ENCODE measurements at places on chromosomes 11 and 22.

DNA sequence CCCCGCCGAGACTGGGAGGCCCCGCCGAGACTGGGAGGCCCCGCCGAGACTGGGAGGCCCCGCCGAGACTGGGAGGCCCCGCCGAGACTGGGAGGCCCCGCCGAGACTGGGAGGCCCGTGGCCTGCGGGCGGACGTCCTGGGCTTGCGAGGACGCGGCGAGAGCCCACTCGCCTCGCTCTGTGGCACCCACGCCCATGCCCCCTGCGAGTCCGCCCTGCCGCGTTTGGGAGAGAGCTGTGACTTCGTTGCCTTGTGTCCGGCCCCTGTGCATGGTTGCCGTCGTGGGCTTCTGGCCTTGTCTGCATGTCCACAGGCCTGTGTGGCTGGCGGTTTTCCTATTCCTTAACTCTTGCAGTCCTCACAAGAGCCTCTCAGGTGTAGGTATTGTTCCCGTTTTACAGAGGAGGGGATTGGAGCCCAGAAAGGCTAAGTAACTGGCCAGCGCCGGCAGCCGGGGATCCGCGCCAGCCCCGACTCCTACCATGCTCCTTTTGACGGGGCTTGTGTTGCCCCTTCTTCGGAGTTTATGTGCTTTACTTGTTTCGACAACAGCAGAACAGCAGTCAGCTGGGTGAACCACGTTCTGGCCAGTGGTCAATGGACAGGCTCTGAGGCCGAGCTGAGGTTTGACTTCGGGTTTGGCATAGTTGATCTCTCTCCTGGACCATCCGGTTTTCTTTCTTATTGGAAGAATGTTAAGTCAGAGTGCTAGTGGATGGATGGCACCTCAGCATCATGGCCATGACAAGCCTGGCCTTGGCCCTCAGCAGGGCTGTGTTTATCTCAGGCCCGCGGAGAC lies 741 bp downstream of the PHRF1 start:
- peak; percentile 59 for DNase-seq
- peak overlapping the region; percentile 76 for H3K4me3 ChIP-seq
- no peaks in the 10 kb centered on the region for H3K27me3 ChIP-seq
- no peak overlapping the region for H3K27ac ChIP-seq

- no peaks in the 10 kb centered on the region for H3K27me3 ChIP-seq
- no peak overlapping the region for H3K4me3 ChIP-seq
- peak; percentile 30 for DNase-seq
- H3K4me1 ChIP-seq = no peaks in the 10 kb centered on the region
- no peak overlapping the region for H3K27ac ChIP-seq
Measured at GRCh38 chr11:68798221-68798813, 43.4 kb downstream of the CPT1A start.

DNA sequence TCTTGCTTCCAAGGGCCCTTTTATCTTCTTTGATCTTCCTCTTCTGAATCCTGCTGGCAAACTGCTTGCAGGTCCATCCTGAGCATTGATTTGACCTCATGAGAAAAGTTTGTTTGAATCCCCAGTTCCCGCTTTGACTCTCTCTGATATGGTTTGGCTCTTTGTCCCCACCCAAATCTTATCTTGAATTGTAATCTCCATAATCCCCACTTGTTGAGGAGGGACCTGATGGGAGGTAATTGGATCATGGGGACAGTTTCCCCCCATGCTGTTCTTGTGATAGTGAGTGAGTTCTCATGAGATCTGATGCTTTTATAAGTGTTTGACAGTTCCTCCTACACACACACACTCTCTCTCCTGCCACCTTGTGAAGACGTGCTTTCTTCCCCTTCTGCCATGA lies 126.6 kb upstream of the ARHGAP20 start:
- H3K36me3 ChIP-seq = no peaks in the 10 kb centered on the region
- no peak for DNase-seq
- H3K4me1 ChIP-seq = no peaks in the 10 kb centered on the region
- no peak overlapping the region for H3K4me3 ChIP-seq

- H3K27ac ChIP-seq = peak overlapping the region; percentile 81
- peak; percentile 73 for DNase-seq
- H3K4me1 ChIP-seq = peaks cover 28% of the 10 kb centered on the region
- H3K4me3 ChIP-seq = peak overlapping the region; percentile 92
- no peaks in the 10 kb centered on the region for H3K27me3 ChIP-seq
- H3K36me3 ChIP-seq = peaks cover 8% of the 10 kb centered on the region
Measured at GRCh38 chr22:39388261-39389011, 11.1 kb upstream of the TAB1 start.

- no peaks in the 10 kb centered on the region for H3K27me3 ChIP-seq
- no peaks in the 10 kb centered on the region for H3K4me1 ChIP-seq
- H3K4me3 ChIP-seq = no peak overlapping the region
- no peak for DNase-seq
- no peaks in the 10 kb centered on the region for H3K36me3 ChIP-seq
Measured at GRCh38 chr22:36573815-36574363, 44.9 kb upstream of the EIF3D start.

GRCh38 chr11:60900673-60901404 lies 5.5 kb downstream of the PRPF19 start:
- no peak overlapping the region for H3K27ac ChIP-seq
- peaks cover 81% of the 10 kb centered on the region for H3K36me3 ChIP-seq
- H3K4me1 ChIP-seq = peaks cover 26% of the 10 kb centered on the region
- no peak for DNase-seq
- no peak overlapping the region for H3K4me3 ChIP-seq

DNA sequence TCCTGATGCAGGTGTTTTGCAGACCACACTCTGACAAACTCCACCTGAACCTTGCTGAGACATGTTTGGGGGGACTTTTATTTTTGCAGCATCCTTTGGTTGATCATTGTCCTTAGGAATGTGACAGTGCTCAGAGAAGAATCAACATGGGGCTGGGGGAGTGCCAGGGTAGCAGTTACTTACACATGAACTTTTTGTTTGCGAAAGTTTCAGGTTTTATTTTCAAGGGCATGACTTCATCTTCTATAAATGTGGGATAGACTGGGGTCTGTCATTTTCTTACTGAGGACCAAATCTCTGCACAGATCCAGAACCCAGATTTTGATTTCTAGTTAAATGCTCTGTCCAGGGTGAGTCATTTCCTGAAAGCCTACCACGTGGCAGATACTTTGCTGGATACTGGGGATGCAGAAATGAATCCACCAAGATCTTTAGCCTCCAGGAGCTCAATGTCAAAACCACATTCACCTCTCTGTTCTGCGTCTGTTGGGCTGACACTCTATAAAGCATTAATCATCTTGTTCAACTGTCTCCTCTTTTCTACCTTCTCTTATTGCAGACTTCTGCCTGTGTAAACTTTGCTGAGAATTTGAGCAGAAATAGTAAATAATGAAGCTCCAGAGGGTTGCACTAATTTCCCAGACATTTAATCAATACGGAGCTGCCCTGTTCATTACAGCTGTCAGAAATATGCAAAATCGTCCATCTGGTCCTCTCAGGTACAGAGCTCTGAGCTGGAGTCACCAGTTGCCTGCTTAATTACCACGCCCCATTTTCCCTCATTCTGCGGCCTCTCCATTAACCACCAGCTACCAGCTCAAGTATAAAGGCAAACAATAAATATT lies 387.9 kb downstream of the MIAT start:
- no peak overlapping the region for H3K4me3 ChIP-seq
- no peaks in the 10 kb centered on the region for H3K4me1 ChIP-seq
- peaks cover 9% of the 10 kb centered on the region for H3K27me3 ChIP-seq

GRCh38 chr11:116777056-116777455 lies 4.3 kb upstream of the BUD13 start:
- peaks cover 53% of the 10 kb centered on the region for H3K36me3 ChIP-seq
- no peak overlapping the region for H3K4me3 ChIP-seq
- DNase-seq = no peak
- H3K27ac ChIP-seq = no peak overlapping the region
